GOT3 (cell line): ENCODE measurements at places on chromosomes 1 and 21.

GRCh38 chr1:54167422-54168139 lies 14.8 kb upstream of the CDCP2 start:
- no peak for DNase-seq

GRCh38 chr1:12135612-12136011 lies 31.2 kb upstream of the TNFRSF1B start:
- DNase-seq: no peak

- DNase-seq: no peak
Measured at GRCh38 chr21:25314247-25314646, 293.0 kb downstream of the MRPL39 start.

GRCh38 chr1:12616709-12617373 lies 1.2 kb downstream of the DHRS3 start:
- no peak for DNase-seq

- DNase-seq: no peak
Measured at GRCh38 chr1:245188403-245188802, 33.6 kb downstream of the KIF26B start.

DNA sequence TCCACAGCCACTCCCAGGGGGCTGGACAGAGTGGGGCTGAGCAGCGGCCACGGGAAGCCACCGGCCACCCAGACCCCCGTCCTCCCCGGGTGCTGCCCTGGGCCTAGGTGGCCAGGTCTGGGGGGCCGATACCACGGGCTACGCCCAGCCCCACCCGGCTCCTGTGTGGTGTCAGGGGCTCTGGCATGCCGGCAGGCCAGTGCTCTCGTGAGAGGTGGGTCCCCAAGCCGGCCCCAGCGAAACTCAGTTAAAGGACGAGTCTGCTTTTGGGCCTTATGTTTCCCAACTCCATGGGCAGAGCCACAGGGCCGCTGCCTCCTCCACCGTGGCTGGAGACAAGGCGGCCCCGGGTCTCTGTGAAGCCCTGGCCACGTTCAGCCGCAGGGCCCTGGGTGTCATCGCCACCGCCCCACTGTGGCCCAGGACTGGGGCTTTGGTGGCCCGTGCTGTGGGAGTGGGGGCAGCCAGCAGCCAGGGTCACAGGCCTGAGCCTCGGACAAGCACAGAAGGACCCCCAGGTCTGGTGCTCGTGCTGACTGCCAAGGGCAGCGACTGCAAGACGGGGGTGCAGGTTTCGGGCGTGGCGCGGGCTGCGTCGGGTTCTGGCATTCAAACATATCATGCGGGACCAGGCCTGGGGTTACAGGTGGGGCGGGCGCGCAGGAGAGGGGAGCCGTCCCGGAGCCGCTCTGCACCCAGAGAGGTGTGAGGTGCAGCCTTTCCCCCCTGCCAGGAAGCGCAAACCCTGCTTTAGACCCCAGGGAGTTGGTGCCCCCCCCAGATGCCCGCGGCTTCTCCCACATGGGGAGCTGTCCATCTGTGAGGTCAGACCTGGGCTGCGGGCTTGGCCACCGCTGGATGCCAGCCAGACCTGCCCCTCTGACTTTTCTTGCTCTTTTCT lies 11.9 kb upstream of the C1orf159 start:
- DNase-seq: no peak

- no peak for DNase-seq
Measured at GRCh38 chr1:182056601-182057366, 4.7 kb downstream of the ZNF648 start.

- no peak for DNase-seq
Measured at GRCh38 chr1:174142836-174143235, 16.5 kb upstream of the RABGAP1L start.
